T-helper 2 cell treated with Interferon-gamma antibody and Interleukin-4, amounts not matched to agents 5 μg/mL and 100 μg/mL, for 36 hours (primary cell): ENCODE measurements at places on chromosomes 4 and X.

DNA sequence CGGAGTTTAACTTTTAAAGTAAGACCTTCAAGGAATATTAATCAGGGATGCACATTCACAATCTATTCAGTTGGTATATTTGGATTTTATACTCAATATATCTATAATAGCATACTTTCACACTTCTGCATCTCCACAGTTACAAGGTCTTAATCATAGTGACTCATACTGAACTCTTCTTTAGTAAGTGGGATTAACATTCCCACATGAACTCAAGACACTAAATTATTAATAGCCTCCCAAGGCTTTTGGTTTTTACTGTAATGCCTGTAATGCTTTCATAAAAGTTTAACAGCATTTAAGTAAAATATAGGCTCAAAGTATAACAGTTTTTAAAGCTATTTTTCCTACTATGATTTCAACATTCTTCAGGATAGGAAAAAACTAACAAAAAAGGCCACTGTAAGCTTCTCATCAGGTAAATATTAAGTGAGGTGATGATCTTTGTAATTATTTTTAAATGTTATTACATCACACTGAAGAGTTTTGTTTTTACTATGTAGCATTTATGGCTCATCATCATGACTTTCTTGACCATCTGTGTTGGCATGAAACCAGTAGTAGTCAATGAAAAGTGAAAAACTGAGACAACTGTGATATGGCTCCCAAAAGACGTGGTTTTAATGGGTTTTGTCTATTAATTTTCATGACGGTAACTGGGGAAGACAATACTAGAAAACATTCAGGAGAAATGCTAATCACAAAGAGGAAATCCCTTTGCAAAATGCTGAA, 91.5 kb upstream of the GALNT7 start:
- DNase-seq = no peak

DNA sequence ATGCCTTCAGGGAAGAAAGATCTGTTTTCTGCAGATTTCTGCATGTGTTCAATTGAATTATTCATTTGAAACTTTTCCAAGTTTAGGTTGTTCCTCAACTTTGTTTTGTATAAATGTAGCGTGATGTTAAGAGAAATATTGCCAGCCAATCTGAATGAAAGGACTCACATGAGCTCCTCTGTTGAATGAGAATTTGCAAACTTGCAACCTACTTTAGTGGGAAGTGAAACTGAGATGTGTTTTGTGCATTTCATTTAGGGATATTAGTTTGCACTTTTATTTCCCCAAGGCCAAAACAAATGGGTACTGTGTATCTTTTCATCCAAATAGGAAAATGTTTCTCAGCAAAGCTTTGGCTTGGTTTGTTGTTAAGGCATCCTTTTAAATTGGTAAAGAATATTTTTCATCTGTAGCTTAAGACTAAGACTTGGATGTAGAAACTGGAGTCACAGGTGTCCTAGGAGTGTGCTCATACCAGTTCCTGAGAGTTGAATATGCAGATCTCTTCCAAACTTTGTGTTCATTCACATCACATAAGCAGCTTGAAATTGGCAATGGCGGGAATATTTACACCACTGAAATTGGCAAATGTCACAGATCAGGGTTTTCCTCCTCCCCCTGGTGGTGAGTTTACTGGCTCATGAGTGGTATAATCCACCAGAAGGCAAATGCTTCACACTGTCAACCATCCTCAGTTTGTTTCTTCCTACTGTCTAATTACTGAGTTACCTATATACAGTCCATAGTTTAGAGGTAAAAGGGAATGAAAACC, 193.6 kb upstream of the BANK1 start:
- no peak for DNase-seq

DNA sequence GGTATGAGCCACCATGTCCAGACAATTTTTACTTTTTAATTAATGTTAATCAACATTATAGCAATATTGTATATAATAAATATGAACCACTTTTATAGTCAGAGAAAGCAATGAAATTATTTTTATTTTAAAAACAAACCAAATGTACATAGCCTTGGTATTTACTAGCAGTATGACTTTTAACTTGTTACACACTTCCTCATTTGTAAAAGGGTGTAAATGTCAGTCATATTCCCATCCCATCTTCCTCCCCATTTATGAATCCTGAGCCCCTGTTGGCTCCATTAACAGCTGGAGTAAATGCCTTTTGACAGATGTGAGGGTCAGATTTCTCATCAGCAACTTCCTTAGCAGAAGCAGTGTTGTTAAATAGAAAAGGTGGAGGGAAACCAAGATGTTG, 179.6 kb upstream of the SPRY1 start:
- no peak for DNase-seq

GRCh38 chr4:80207172-80207583, 9.9 kb downstream of the PRDM8 start:
- no peak for DNase-seq

- no peak for DNase-seq
Measured at GRCh38 chr4:99991741-99992140, 41.7 kb upstream of the H2AZ1 start.

- no peak for DNase-seq
Measured at GRCh38 chr4:130747842-130748241, 1651.9 kb downstream of the C4orf33 start.

- no peak for DNase-seq
Measured at GRCh38 chr4:22573641-22574040, 57.8 kb upstream of the ADGRA3 start.
